ENCODE measurements at places on chromosomes 6 and 20.

DNA sequence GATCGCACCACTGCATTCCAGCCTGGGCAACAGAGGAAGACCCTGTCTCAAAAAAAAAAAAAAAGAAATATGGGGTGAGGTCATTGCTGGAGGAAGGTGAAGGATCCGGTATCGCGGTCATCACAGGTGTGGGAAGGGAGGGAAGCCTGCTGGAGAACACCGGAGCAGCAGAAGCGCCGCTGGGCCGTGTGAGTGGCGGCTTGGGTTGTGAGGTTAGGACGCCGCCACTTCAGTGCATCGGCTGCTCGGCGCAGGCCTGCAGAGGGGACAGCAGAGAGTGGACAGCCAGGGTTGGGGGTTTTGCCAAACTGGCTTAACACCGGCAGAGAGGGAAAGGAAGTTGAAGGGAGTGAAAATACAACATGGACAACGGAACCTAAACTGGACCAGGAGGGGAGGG, 5.4 kb downstream of the TLDC2 start:
- DNase-seq: no peak

DNA sequence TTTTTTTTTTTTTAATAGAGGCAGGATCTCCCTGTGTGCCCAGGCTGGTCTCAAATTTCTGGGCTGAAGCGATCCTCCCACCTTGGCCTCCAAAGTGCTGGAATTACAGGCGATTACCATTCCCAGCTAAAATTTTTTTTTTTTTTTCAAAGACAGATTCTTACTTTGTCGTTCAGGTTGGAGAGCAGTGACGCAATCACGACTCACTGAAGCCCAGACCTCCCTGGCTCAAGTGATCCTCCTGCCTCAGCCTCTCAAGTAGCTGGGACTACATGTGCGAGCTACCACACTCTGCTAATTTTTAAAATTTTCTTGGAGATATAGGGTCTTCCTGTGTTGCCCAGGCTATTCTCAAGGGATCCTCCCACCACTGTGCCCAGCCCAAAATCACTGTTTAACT, 58.0 kb upstream of the MYO6 start:
- DNase-seq: no peak

GRCh38 chr6:15901141-15902115, 227.5 kb upstream of the MYLIP start:
- DNase-seq: no peak

- DNase-seq: no peak
Measured at GRCh38 chr6:151107897-151108427, 131.8 kb upstream of the AKAP12 start.

GRCh38 chr20:34904202-34904621, 27.8 kb downstream of the ACSS2 start:
- DNase-seq: no peak

- no peak for DNase-seq
Measured at GRCh38 chr6:70738028-70738427, 70.3 kb downstream of the SMAP1 start.

DNA sequence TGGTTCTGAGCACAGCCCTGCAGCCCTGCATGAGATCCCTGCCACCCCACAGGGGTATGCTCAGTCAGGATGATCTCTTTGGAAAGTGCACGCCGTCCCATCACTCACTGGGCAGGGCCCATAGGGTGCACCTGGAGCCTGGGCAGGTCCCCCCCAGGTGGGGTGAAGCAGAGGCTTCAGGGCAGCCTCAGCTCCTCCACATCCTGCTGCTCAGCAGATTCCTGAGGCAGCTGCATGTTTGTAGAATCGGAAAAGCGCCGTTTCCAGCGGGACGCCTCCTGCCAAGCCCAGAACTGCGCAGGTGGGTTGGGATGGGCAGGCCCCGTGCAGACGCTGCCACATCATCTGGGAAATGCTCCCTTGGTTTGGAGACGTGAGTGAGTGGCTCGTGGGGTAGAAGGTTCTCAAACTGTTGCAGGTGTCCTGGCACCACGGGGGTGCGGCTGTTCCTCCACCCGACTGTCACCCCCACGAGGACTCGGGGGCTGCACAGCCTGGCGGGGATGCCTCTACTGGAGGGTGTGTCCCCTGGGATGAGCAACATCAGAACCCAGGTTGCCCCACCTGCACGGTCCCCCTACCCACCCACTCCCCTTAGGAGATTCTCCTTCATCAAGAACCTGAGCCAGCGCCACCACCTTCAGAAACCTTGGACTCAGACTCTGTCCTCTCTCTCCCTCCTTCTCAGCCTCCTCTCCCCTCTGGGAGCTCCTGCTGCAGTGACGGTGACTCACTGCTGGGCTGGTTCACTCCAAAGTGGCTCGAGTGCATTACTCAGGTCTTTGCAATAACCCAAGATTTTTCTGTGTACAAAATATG, 334.1 kb downstream of the TAF4 start:
- no peak for DNase-seq

GRCh38 chr20:1287306-1287705, 21.2 kb downstream of the SNPH start:
- DNase-seq: no peak

DNA sequence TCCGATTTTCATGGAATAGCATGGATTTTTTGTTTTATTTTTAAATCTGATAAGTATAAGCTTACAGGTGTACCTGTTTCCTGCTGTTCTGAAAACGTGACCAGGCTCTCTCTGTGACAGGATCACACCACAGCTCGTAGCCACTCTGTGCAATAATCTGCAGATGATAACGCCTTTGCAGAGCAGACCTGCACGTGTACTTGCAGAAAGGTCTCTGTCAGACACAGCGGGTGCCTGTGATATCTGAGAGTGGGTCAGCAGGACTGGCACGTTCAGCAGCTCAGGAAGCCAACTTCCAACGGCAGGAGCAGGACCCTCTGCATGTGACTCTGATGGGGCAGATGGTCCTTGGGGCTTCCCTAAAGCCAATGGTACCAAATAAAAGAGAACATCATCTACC, 68.6 kb upstream of the HDDC2 start:
- DNase-seq: no peak

- DNase-seq: no peak
Measured at GRCh38 chr6:118281291-118281690, 266.8 kb upstream of the PLN start.

- no peak for DNase-seq
Measured at GRCh38 chr6:28635547-28636158, 110.0 kb downstream of the GPX5 start.

DNA sequence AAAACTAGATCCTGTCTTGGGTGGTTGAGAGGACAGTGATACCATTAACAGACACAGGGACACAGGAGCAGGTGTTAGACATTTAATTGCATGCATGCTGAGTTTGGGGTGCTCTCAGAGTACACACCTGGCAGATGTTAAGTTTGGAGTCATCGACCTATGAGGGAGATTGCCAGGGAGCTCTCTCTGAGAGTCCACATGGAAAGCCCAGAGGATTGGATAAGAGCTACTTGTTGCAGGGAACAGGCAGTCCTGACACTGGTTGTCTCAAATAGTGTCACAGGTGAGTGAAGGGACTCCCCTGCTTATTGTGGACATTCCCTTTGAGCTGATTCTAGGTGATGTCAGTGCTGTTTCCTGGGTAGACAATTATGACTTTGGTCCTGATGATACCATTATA, 3.1 kb downstream of the ATRN start:
- no peak for DNase-seq

DNA sequence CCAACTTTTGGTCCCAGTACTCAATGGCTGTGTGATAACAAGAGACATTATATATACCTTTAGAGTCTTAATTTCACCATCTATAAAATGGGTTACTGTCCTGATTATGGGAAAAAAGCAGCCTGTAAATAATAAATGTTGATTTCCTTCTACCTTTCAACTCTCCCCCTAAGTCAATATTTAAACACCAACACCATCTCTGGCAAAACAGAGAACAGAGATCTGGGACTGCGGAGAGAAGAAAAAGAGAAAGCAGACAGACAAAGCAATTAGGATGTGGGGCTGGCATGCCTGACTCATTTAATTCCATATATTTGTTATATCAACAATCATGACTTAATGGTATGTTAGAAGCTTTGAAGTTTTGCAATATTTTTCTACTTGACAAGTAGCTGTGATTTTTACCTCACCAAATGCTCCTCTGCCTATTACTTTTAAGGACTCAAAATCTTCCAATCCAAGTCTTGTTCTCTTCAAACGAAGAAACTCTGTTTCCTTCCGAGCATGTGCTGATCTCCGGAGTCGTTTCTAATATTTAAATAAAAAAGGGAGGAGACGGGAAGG, 23.3 kb downstream of the STK38 start:
- no peak for DNase-seq
